GM12892 (cell line): ENCODE measurements at places on chromosomes 16 and 17.

GRCh38 chr16:63131503-63131902, 1095.3 kb upstream of the CDH8 start:
- DNase-seq, result no peak

GRCh38 chr17:81102352-81102751, 63.0 kb upstream of the PVALEF start:
- no peak for DNase-seq

GRCh38 chr17:71970312-71970711, 150.5 kb upstream of the SOX9 start:
- DNase-seq, result no peak

DNA sequence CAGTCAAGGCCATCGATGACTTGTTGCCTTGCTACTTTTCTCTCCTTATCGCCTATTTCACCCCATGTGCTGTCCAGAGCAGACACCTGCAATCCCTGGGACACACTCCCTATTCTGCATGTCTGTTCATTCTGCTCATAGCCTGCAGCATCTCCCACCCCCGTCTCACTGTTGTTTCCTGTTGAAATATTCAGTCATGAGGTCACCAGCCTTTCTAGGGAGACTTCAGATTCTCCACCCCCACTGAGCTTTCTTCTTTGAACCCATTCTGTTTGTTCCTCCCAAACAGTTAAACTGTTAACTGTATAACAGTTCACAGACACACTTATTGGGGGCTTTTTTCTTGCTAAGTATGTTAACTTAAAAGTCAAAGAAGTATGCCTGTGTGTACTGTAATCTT, 94.4 kb downstream of the AATF start:
- DNase-seq, result no peak

GRCh38 chr17:17345686-17346427, 42.7 kb downstream of the NT5M start:
- DNase-seq, result peak; percentile 10

DNA sequence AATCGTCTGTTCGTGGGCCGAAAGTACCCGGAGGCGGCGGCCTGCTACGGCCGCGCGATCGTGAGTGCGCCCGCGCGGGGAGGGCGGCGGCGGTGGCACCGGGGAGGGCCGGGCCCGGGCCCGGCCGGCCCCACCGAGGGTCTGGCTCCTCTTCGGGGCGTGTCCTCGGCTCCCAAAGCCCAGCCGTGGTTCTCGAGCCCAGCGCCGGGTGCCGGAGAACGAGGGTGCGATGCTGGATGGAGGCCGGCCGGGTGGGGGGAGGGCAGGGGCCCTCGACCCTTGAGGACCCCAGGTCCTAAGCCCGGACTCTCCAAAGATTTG, 375 bp downstream of the STUB1 start:
- no peak for DNase-seq
